ENCODE measurements at places on chromosomes 6 and 20.

GRCh38 chr20:22274330-22274729 lies 310.0 kb downstream of the FOXA2 start:
- no peak for DNase-seq

- no peak for DNase-seq
These were observed 558 bp upstream of the CCDC167 start for GRCh38 chr6:37500294-37500608.

DNA sequence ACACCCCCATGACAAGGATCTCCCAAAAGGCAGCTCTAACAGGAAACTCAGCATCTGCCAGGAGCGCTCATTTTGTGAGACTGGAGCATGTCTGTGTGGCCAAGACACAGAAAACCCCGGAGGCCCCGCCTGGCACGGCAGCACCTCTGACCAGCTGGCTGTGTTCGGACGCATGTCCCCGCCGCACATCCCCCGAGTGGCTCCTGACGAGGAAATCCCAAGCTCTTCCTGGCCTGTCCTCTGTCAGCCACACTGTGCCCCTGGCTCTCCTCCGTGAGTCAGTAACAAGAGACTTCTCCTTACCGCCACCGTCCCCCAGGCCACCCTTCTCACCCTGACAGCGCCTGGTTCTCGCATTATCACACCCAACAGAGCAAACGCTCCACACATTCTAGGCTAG lies 14.4 kb downstream of the SLC2A4RG start:
- DNase-seq: no peak

GRCh38 chr20:62760856-62761758 lies 35.2 kb upstream of the MRGBP start:
- DNase-seq: no peak

- DNase-seq: no peak
These were observed 35.9 kb downstream of the SRC start for GRCh38 chr20:37381621-37382471.

- DNase-seq: no peak
These were observed 118.1 kb downstream of the UST start for GRCh38 chr6:148864941-148865340.

DNA sequence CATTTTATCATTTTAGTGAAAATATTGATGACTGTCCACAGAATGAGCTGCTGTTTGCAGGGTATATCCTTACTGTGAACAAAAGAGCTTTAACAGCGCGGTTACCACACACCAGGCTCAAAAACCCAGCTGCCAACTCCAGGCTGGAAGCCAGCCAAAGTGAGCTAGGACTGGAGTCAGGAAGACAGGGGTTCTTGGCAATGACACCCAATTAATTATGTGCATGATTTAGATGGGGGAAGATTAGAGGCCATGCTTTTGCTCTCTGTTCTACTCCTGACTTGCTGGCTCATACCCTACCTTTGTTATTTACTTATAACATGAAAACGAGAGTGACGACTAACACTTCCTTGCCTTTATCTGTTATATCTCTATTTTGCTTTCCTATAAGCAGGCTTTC lies 128.9 kb upstream of the SHLD1 start:
- DNase-seq: no peak

DNA sequence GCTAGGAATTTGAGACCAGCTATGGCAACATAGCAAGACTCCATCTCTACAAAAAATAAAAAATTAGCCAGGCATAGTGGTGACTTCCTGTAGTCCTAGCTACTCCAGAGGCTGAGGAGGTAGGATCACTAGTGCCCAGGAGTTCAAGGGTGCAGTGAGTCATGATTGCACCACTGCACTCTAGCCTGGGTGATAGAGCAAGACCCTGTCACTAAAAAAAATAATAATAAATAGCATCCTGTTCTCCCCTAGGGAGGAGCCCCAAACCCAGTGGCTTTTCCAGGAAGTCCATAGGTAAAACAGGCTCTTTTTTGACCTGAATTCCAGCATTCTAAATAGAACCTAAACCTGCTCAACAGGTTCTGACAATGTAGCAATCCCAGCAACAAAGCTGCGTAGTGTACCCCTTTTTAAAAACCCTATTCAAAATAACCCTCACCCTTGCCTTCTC lies 192.0 kb downstream of the ALDH8A1 start:
- no peak for DNase-seq

DNA sequence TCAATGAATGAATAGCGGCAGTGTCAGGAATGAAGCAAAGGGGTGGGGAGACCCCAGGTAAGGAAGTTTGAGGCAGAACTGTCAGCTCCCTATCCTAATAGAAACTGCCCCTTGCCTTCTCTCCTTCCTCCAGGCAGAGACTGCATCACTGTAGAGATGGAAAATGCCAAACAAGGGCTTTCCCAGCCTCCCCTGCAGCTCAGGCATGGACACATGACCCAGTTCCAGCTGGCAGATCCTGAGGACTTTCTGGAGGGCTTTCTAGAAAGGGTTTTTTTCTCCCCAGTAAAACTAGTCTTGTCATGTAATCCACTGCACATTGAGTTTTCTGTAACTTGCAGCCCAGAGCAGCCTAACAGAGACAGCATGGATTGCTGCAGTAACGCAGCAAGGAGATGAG lies 17.9 kb upstream of the PNPLA1 start:
- no peak for DNase-seq

GRCh38 chr6:3406891-3407809 lies 49.7 kb downstream of the SLC22A23 start:
- no peak for DNase-seq

DNA sequence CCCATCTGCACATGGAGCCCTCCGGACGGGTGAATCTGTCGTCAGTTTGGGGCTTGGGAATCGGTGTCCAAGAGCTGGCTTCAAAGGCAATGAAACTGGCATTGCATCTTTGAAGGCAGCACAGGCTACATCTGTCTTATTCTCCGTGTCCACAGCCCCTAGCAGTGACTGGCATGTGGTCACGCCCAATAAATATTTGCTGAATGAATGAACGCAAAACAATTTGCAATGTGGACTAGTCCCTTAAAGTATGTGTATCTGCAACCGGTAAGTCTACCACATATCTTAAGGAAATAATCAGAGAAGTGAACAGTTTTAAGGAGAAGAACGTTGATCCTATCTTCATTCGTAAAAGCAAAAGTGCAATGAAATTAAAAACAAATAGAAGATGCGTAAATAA lies 8.0 kb upstream of the PMEPA1 start:
- no peak for DNase-seq

DNA sequence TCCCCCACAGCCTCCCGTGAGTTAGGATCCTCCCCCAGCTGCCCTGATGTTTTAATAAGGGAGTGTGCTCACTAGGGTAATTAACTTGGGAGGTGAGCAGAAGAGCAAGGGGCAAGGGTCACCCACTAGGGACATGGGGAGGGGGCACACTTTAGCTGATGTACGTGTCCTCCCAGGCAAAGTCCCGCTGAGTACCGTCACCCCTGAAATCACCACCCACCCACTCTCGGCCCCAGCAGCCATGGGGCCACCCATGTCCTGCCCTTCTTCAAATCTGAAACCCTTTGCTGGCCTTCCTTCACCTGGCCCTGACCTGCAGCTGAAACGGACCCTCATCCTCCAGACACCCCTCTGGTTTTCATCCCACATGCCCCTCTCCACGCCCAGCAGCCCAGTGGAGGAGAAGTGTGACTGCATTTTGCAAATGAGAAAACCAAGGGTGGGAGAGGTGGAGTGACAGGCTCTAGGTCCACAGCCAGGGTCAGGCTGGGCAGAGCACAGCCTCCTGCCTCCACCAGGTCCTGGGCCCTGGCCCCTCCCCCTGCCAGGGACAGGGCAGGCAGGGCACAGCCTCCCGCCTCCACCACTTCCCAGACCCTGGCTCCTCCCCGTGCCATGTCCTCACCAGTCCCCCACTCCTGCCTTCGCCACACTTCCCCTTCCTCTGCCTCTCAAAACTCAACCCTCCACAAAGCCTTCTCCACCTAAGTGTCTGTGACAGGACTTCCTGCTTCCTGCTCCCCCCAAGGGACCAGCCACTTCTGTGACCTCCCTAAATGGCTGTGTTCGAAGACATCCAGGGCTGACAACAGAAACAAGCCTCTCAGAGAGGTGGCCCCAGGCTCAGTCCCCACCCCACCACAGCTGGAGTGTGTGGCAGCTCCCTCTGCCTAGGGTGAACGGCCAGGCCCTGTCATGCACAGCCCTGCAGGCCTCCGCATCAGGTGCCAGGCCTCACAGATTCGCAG lies 15.1 kb downstream of the ACSS1 start:
- DNase-seq: no peak

GRCh38 chr6:156890627-156891314 lies 113.6 kb downstream of the ARID1B start:
- no peak for DNase-seq

- DNase-seq: no peak
These were observed 172.1 kb upstream of the GGTLC1 start for GRCh38 chr20:24160563-24161281.

DNA sequence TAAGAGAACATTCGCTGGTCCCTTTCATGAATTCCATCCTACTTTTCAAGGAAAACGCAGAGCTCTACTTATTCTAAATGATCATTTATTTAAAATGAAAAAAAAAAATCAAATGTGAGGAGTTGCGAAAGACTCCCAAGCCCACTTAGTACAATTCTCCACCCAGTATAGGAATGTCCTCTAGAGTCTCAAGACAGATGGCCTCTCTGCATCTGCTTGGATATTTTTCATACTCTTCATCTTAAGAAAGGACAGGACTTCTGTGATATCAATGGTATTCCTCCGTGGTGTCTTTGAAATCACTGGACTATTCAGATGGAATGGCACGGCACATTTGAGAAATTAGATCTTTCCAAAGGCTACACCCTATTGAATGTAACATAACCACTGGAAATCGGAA lies 107.1 kb downstream of the PTPRK start:
- DNase-seq: no peak

- DNase-seq: no peak
These were observed 19.1 kb downstream of the TLDC2 start for GRCh38 chr20:36895036-36895435.

- DNase-seq: no peak
These were observed 756 bp downstream of the MTG2 start for GRCh38 chr20:62183426-62184142.
